Neural progenitor cell (in vitro differentiated cells): ENCODE measurements at places on chromosomes 12 and 14.
A peak's percentile ranks its signal among the peaks of the same experiment; 100 is the strongest.

DNA sequence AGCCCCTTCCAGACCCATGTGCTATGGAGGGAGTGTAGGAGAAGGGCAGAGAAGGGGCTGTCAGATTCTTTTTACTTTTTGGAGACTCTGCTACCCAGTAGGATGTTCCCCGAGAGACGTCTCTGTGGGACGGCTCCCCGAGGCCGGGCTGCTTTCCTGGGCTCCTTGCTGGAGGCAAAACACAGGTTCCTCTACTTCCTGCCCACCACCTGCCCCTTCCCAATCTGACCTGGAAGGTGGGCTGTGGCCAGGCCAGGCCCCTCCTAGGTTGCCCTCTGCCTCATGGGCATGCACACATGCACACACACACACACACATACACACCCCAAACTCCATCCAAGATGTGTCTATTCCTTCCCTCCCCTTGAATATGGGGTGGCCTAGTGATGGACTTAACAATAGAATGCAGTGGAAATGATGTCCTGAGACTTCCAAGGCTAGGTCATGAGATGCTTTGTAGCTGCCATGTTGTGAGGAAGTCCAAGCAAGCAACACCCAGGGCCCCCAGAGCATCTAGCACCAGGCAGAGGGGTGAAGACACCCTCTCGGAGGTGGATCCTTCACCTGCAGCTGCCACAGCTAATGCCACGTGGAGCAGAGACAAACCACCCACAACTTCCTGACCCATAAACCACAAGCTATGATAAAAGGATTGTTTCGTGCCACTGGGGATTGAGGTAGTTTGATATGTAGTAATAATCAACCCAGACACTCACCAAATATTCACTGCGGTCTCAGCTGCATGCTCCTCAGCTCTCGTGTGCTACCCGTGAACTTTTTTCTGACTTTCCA lies 1.6 kb upstream of the ASB2 start:
- peaks cover 24% of the 10 kb centered on the region for H3K4me1 ChIP-seq
- no peaks in the 10 kb centered on the region for H3K27me3 ChIP-seq
- no peak overlapping the region for H3K4me3 ChIP-seq
- DNase-seq, result no peak
- no peaks in the 10 kb centered on the region for H3K36me3 ChIP-seq

GRCh38 chr12:49942921-49943624 lies 7.5 kb upstream of the AQP2 start:
- no peak overlapping the region for H3K27ac ChIP-seq
- peaks cover 27% of the 10 kb centered on the region for H3K27me3 ChIP-seq
- no peaks in the 10 kb centered on the region for H3K36me3 ChIP-seq
- H3K4me3 ChIP-seq, result no peak overlapping the region
- peaks cover 9% of the 10 kb centered on the region for H3K4me1 ChIP-seq

GRCh38 chr14:101490771-101491170 lies 70.5 kb upstream of the DIO3 start:
- no peaks in the 10 kb centered on the region for H3K36me3 ChIP-seq
- H3K27me3 ChIP-seq, result no peaks in the 10 kb centered on the region
- H3K4me3 ChIP-seq, result no peak overlapping the region
- DNase-seq, result no peak

DNA sequence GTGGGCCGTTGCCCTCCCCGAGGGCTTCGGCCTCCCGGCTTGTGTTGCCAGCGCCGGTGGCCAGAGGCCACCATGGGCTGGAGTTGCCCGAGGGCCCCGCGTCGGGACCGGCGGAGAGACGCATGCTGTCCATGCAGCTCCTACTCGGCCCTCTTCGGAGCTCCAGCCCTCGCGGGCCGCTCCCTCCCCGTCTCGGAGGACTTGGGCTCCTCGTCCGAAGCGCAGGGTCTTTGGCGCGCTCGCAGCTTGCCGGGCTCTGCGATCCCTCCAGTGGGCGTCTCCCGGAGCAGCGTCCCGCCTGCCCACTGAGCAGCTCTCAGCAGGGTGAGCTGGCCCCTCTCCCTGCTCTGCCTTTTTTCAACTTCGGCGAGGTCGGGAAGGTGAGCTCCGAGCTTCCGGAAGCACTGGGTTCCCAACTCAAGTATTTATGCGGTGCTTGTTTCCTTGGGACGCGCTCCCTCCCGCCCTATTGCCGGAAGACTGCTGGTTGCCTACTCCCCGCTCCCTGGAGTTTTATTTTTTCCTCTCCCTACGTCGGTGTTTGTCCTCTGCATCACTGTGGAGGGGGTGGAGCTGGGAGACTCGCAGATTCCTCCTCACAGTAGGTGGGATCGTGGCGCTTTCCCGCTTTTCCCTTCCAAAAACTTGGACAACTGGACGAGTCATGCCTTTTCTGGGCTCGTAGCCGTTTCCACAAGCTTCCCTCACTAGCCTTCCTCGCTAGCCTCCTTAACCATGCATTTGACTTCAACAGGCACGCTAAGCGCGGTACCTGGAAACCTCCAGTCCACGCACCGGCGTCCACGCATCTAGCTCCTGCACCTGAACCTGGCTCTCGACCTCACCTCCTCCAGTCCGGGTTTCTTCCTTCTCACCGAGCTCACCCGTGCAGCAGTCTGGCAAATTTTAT lies at the start of gene AVPR1A:
AVPR1A (minus strand) TSS at position 489 of the 910 bp plus-strand sequence; CDS start at position 124, 365 bp downstream.
- H3K36me3 ChIP-seq, result no peaks in the 10 kb centered on the region
- H3K27ac ChIP-seq, result no peak within 1 kb of the TSS
- H3K4me1 ChIP-seq, result peaks cover 8% of the 10 kb centered on the region

- DNase-seq, result peak; percentile 52
- H3K4me1 ChIP-seq, result peaks cover 11% of the 10 kb centered on the region
- no peak overlapping the region for H3K27ac ChIP-seq
- no peak overlapping the region for H3K4me3 ChIP-seq
Observed at GRCh38 chr12:78179346-78179745, 348.7 kb downstream of the NAV3 start.

- H3K27ac ChIP-seq, result no peak overlapping the region
- no peak for DNase-seq
- no peak overlapping the region for H3K4me3 ChIP-seq
- no peaks in the 10 kb centered on the region for H3K27me3 ChIP-seq
- peaks cover 7% of the 10 kb centered on the region for H3K4me1 ChIP-seq
Observed at GRCh38 chr12:55679691-55680090, 28.0 kb downstream of the ITGA7 start.

GRCh38 chr14:56122301-56122700 lies 4.1 kb downstream of the PELI2 start:
- no peaks in the 10 kb centered on the region for H3K36me3 ChIP-seq
- no peak overlapping the region for H3K27ac ChIP-seq
- H3K27me3 ChIP-seq, result peaks cover 16% of the 10 kb centered on the region
- H3K4me1 ChIP-seq, result peaks cover 36% of the 10 kb centered on the region

DNA sequence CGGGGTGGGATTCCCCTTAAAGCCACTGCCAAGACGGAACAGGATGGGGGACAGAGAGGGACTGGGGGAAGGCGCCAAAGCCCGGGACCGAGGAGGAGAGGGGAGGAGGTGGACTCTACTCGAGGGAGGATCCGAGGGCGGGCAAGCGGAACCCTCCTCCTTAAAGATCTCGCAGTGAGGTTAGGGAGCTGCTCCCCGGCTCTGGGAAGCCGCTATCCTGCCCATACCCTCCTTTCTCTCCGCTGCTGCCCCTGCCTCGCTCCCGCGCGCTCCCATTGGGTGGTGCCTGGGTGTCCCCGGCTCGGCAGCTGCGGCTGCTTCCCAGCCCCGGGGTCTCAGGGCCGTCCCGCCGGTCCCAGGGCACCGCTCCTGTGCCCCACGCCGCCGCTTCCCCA lies 16.4 kb downstream of the KRT18 start:
- H3K4me3 ChIP-seq, result peak overlapping the region; percentile 34
- peaks cover 22% of the 10 kb centered on the region for H3K4me1 ChIP-seq
- DNase-seq, result peak; percentile 58
- H3K27ac ChIP-seq, result no peak overlapping the region
